ENCODE measurements at places on chromosomes 1 and 21.

- H3K27ac ChIP-seq = no peak overlapping the region
- no peak for DNase-seq
- H3K4me1 ChIP-seq = no peaks in the 10 kb centered on the region
- no peaks in the 10 kb centered on the region for H3K36me3 ChIP-seq
- no peaks in the 10 kb centered on the region for H3K27me3 ChIP-seq
Observed at GRCh38 chr1:56120021-56120420, 459.3 kb downstream of the PLPP3 start.

DNA sequence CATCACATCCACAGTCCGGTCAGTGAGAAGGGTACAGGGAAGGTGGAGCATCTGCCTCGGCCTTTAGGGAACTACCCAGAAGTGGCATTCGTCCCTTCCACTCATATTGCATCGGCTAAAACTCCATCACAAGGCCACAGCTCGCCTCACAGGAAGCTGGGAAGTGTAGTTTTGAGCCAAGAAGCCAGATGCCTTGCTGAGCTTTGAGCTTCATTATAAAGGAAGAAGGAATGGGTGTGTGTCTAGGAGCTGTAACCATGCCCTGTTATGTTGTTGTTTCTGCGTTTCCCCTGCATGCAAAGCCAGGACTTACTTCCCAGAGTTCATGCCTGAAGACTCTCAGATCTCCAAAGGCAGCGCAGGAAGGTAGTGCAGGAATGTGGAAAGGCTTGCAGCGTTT, 61.1 kb downstream of the OPTC start:
- peak overlapping the region; percentile 77 for H3K27ac ChIP-seq
- no peaks in the 10 kb centered on the region for H3K36me3 ChIP-seq
- no peak for DNase-seq

DNA sequence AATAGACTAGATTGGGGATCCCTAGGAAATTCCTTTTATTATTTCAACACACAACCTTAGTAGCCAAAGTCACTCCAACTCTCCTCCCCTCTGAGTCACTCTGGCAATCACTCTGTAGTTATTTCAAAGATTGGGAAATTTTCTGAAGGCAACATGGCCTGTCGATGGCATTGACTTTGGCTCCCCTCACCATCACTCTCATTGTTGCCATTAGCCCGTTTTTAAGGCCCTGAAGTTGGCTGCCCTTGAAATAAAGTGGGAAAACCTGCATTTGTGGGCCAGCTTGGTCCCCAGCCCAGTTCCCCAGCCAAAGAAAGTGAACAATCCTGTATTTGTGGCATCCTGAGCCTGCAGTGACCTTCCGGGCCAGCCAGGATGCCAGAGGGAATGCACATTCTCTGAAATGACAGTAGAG, 52.5 kb downstream of the CDC7 start:
- peaks cover 3% of the 10 kb centered on the region for H3K4me1 ChIP-seq
- no peaks in the 10 kb centered on the region for H3K27me3 ChIP-seq
- H3K4me3 ChIP-seq = no peak overlapping the region
- DNase-seq = no peak
- no peaks in the 10 kb centered on the region for H3K36me3 ChIP-seq

DNA sequence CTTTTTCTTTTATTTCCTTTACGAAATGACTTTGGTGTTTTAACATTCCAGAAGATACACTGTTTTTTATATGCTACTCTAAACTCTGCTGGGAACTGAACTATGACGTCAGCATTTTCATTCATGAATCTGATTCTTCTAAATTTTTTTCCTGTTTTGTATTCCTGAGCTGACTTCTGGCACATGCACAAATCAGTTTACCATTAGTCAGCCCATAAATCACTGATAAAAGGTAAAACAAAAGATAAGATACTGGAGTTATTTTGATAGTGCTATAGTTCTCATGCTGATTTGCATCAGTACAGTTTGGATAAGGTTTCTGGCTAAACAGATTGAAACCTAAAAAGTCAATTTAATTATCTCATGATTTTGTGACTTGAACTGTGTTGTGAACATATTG, 10.4 kb downstream of the CAMTA1 start:
- peak overlapping the region; percentile 57 for H3K27ac ChIP-seq
- H3K27me3 ChIP-seq = no peaks in the 10 kb centered on the region
- no peak overlapping the region for H3K4me3 ChIP-seq
- H3K4me1 ChIP-seq = peaks cover 15% of the 10 kb centered on the region
- H3K36me3 ChIP-seq = no peaks in the 10 kb centered on the region

GRCh38 chr1:206823727-206824126, 41.7 kb upstream of the IL20 start:
- DNase-seq = no peak
- no peaks in the 10 kb centered on the region for H3K27me3 ChIP-seq
- no peak overlapping the region for H3K27ac ChIP-seq
- no peaks in the 10 kb centered on the region for H3K4me1 ChIP-seq
- H3K36me3 ChIP-seq = no peaks in the 10 kb centered on the region

DNA sequence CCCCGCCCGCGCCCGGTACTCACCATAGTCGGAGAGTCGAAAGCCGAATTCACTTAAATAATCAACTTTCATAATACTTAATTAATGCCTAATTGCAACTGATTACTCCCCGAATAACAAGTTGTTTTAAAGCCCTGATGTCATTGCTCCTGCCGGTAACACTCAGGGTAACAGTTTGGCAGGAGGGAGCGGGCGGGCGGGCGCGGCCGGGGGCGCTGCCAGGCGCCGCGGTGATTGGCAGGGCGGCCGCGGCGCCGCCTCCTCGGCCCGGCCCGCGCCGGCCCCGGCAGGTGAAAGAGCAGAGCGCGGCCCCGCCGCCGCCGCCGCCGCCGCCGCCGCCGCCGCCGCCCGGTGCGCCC, 102.2 kb downstream of the CASZ1 start:
- peak overlapping the region; percentile 97 for H3K27ac ChIP-seq
- peaks cover 80% of the 10 kb centered on the region for H3K4me1 ChIP-seq
- H3K36me3 ChIP-seq = no peaks in the 10 kb centered on the region
- H3K4me3 ChIP-seq = peak overlapping the region; percentile 66
- H3K27me3 ChIP-seq = peaks cover 4% of the 10 kb centered on the region

- peaks cover 58% of the 10 kb centered on the region for H3K4me1 ChIP-seq
- H3K27me3 ChIP-seq = no peaks in the 10 kb centered on the region
- H3K4me3 ChIP-seq = no peak overlapping the region
- H3K36me3 ChIP-seq = no peaks in the 10 kb centered on the region
Observed at GRCh38 chr1:226128487-226129075, 58.0 kb downstream of the ACBD3 start.

DNA sequence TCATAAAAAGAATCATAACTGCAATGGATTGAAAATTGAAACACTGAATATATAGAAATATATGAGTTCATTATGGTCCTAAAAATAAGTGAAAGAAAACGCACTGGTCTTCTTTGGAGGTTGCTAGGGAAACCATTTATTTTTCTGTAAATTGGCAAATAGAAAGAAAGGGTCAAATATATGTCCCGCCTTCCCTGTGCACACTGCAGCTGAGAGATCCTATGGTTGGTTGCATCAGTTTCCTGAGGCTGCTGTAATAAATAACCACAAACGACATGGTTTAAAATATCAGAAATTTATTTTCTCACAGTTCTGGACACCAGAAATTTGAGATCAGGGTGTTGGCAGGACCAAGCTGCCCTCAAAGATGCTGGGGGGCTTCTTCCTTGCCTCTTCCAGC, 35.0 kb downstream of the CA6 start:
- no peak overlapping the region for H3K27ac ChIP-seq
- no peaks in the 10 kb centered on the region for H3K36me3 ChIP-seq
- DNase-seq = no peak
- no peaks in the 10 kb centered on the region for H3K27me3 ChIP-seq
- H3K4me3 ChIP-seq = no peak overlapping the region
- no peaks in the 10 kb centered on the region for H3K4me1 ChIP-seq

GRCh38 chr21:22352088-22352487, 1353.9 kb downstream of the NCAM2 start:
- DNase-seq = no peak
- no peak overlapping the region for H3K4me3 ChIP-seq
- no peak overlapping the region for H3K27ac ChIP-seq
- H3K4me1 ChIP-seq = no peaks in the 10 kb centered on the region
- no peaks in the 10 kb centered on the region for H3K27me3 ChIP-seq

DNA sequence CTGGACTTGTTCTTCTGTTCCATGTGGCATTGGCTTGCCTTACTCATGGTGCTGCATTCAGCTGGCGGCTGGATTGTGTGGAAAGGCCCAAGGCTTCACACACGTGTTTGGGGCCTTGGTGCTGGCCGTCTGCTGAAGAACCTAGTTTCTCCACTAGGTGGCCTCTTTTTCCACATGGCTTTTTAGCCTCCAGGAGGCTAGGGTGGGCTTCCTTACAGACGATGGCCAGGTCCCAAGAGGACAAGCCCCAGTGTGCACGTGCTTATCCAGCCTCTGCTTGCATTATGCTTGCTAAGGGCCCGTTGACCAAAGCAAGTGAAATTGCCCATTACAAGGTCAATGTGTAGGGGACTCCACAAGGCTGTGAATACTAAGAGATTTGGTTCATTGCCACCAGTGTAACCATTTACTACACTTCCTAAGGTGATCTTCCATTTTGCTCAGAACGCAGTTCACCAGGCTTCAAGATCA, 47.5 kb upstream of the FOXO6 start:
- H3K4me3 ChIP-seq = no peak overlapping the region
- no peaks in the 10 kb centered on the region for H3K4me1 ChIP-seq
- no peaks in the 10 kb centered on the region for H3K36me3 ChIP-seq

GRCh38 chr1:214419650-214420049, 131.8 kb downstream of the PTPN14 start:
- no peak overlapping the region for H3K27ac ChIP-seq
- no peak overlapping the region for H3K4me3 ChIP-seq
- H3K27me3 ChIP-seq = no peaks in the 10 kb centered on the region
- DNase-seq = no peak

DNA sequence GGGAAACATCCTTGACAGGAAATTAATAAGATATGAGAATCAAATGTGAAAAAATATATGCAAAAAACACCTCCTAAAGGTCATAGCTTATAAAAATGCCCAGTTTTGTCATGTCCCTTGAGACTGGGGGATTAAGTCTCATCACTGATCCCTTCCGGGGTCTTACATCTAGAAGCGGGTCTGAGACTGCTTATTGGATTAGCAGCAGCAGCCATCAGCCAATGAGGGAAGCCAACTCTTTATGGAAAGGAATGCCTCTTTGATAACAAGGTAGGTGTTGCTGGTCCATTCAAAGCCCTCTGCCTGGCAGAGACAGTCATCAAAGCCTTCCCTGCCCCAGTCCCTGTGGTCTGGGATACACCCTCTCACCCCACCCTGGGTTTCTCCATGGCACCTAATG, 3.9 kb upstream of the CACNA1S start:
- H3K4me1 ChIP-seq = peaks cover 11% of the 10 kb centered on the region
- DNase-seq = no peak
- peaks cover 13% of the 10 kb centered on the region for H3K27me3 ChIP-seq
- H3K4me3 ChIP-seq = no peak overlapping the region

- no peaks in the 10 kb centered on the region for H3K36me3 ChIP-seq
- peaks cover 36% of the 10 kb centered on the region for H3K4me1 ChIP-seq
- DNase-seq = no peak
- peaks cover 13% of the 10 kb centered on the region for H3K27me3 ChIP-seq
- H3K4me3 ChIP-seq = no peak overlapping the region
- peak overlapping the region; percentile 11 for H3K27ac ChIP-seq
Observed at GRCh38 chr1:3164671-3165070, 95.7 kb downstream of the PRDM16 start.

GRCh38 chr1:54323324-54323739, 82.9 kb downstream of the SSBP3 start:
- no peak overlapping the region for H3K4me3 ChIP-seq
- no peak overlapping the region for H3K27ac ChIP-seq
- H3K36me3 ChIP-seq = peaks cover 3% of the 10 kb centered on the region
- DNase-seq = peak; percentile 70

- H3K27me3 ChIP-seq = no peaks in the 10 kb centered on the region
- H3K4me1 ChIP-seq = no peaks in the 10 kb centered on the region
- no peak overlapping the region for H3K4me3 ChIP-seq
- no peak for DNase-seq
- H3K27ac ChIP-seq = no peak overlapping the region
Observed at GRCh38 chr1:227603327-227603726, 40.0 kb downstream of the ZNF678 start.

- no peak overlapping the region for H3K4me3 ChIP-seq
- H3K36me3 ChIP-seq = no peaks in the 10 kb centered on the region
- H3K27ac ChIP-seq = no peak overlapping the region
- H3K4me1 ChIP-seq = peaks cover 29% of the 10 kb centered on the region
- DNase-seq = no peak
Observed at GRCh38 chr1:3470650-3471355, 16.3 kb downstream of the ARHGEF16 start.

GRCh38 chr1:113859478-113860175, 11.9 kb downstream of the PTPN22 start:
- DNase-seq = peak; percentile 17
- H3K4me1 ChIP-seq = no peaks in the 10 kb centered on the region
- no peaks in the 10 kb centered on the region for H3K36me3 ChIP-seq
- no peak overlapping the region for H3K4me3 ChIP-seq
- H3K27me3 ChIP-seq = no peaks in the 10 kb centered on the region

DNA sequence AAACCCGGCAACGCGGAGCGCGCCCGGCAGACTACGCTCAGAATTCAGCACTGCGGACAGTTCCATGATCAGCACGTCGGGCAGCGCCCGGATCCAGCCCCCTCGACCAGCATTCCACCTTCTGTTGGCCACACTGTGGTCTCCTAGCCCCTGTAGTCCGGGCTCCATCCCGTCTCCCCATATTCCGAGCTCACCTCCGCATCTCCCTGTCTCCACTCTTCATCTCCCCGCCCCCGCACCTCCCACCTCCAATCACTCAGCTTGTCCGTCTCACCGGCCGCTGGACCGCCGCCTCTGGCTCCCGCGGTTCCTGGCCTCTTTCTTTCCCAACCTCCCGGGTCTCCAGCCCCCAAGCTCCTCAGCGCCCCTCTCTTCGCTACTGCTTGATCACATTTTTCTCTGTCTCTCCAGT, 500 bp downstream of the EPHA10 start:
- H3K27ac ChIP-seq = no peak overlapping the region
- no peaks in the 10 kb centered on the region for H3K36me3 ChIP-seq
- no peak overlapping the region for H3K4me3 ChIP-seq
- no peaks in the 10 kb centered on the region for H3K4me1 ChIP-seq

GRCh38 chr1:8152731-8153702, 126.9 kb upstream of the ERRFI1 start:
- no peak overlapping the region for H3K4me3 ChIP-seq
- DNase-seq = peak; percentile 22
- peaks cover 8% of the 10 kb centered on the region for H3K4me1 ChIP-seq

DNA sequence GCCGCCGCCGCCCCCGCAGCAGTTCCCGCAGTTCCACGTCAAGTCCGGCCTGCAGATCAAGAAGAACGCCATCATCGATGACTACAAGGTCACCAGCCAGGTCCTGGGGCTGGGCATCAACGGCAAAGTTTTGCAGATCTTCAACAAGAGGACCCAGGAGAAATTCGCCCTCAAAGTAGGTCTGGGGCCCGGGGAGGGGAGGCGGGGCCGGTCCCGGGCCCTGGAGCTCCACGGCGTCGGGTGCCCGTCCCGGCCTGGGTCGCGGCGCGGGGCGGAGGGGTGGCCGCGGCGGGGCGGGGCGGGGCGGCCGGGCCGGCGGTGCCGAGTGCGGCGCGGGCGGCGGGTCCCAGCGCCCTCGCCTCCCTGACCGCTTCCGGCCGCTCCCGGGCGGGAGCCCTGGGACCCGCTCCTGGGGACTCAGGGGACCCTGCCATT, 646 bp downstream of the MAPKAPK2 start:
- peaks cover 38% of the 10 kb centered on the region for H3K4me1 ChIP-seq
- no peaks in the 10 kb centered on the region for H3K27me3 ChIP-seq
- no peak for DNase-seq
- H3K36me3 ChIP-seq = no peaks in the 10 kb centered on the region
- peak overlapping the region; percentile 69 for H3K4me3 ChIP-seq
- H3K27ac ChIP-seq = peak overlapping the region; percentile 100

- H3K36me3 ChIP-seq = no peaks in the 10 kb centered on the region
- H3K4me3 ChIP-seq = no peak overlapping the region
- peaks cover 98% of the 10 kb centered on the region for H3K27me3 ChIP-seq
- H3K27ac ChIP-seq = no peak overlapping the region
- H3K4me1 ChIP-seq = peaks cover 53% of the 10 kb centered on the region
Observed at GRCh38 chr1:18642278-18643095, 11.8 kb downstream of the PAX7 start.

Measured in stomach (tissue), 19 donors.